Stimulated activated CD4-positive, alpha-beta T cell treated with anti-CD3 and anti-CD28 coated beads, Interleukin-4, amount 100 ng/mL, for 4 hours (primary cell): ENCODE measurements at places on chromosomes 13 and 19.

DNA sequence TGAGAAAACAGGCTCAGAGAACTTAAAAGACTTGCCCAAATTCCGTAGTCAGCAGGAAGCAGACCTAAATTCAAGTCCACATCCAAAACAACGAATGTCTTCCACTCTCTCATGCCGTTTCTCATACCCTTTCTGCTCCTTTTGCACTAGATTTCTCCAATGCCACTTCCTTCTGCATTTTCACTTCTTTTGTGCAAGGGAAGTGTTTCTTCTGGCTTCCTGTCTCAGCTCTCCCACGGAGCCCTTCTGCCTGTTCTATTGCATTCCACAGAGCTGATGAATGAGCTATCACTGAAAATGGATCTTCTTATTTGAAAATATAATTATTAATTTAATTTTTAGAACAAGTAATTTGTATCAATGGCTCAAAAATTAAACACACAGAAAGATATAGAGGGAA is 56.1 kb upstream of the STK24 start:
- no peak for DNase-seq

DNA sequence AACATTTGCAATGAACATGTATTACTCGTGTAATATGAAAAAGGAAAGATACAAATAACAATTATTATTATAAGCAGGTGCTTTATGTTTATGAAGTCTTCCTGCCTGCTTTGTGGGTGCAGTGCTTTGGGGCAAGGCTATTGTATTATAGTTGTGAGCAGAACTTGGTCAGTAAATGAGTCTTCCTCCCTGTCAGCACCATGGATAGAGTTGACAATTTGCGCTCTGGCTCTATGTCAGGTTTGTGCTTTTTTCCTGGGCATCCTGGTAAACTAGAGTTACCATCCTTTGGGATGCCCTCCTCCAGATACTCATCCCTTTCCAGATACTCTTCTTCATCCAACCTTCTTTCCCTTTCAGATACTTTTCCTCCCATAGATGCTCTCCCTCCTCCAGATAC is 19.6 kb downstream of the ERICH6B start:
- DNase-seq = no peak

- DNase-seq = no peak
These were observed 839 bp downstream of the ESD start for GRCh38 chr13:46796129-46796514.

- peak; percentile 11 for DNase-seq
These were observed 60.9 kb upstream of the MED4 start for GRCh38 chr13:48155848-48156247.

DNA sequence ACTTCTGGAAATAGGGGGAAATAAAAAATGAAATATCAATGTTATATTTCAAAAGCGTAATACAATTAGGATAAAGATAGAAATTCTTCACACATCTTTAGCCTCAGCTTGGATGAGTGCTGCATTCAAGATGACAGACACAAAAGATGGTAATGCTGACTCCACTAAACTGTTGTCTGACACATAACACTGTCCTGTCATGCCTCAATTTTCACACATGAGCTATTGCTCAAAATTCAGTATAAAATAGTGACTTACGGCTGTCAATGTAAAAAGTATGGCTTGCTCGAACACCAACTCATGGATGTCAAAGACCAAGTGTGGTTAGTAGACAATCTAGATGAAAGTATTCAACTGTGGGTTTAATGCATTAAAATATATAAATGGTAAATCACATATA is 94.5 kb downstream of the KLF12 start:
- DNase-seq = no peak

- no peak for DNase-seq
These were observed 49.1 kb upstream of the UBAC2 start for GRCh38 chr13:99151516-99151915.

DNA sequence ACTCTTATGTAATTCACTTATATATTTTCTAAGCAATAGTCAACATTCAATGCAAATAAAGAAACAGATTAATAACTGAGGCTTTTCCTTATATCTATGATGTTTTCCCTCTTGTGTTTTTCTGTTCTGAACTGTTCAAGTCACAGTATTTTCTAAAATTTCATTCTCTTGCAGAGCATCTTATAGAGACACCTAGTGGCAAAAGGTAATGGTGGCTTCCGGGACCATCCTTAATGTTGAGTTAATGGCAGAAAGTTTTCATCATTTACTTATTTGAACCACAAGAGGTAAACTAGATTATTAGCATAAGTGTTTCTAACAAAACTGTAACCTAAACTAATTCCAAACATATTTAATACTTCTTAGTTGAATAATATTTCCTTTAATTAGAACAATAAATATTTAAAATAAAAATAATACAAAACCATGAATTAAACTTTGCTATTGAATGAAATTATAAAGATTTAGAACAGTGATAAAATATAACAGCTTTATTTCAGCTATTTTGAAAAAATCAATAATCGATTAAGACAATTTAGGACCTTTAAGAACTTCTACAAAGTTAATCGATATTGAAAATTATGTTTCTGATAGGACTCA is 1.7 kb upstream of the SLITRK5 start:
- no peak for DNase-seq

DNA sequence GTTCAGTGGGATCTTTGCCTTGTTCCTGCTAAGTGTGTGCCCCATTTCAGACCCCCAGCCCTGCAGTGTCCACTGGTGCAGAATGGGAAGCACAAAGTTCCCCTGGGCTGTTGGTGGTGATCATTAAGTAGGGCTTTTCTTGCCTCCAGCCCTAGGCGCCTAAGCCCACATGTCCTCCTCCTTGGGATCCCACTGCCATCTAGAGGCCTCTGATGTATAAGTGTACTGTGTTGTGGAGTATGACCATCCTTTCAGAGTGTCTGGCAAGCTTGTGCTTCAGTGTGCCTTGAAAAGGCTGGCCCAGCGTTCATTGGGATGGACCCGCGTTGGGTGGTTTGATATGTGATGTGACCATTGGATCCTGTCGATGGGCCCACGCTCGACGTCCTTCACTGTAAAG is 71.2 kb downstream of the WASF3 start:
- DNase-seq = no peak

DNA sequence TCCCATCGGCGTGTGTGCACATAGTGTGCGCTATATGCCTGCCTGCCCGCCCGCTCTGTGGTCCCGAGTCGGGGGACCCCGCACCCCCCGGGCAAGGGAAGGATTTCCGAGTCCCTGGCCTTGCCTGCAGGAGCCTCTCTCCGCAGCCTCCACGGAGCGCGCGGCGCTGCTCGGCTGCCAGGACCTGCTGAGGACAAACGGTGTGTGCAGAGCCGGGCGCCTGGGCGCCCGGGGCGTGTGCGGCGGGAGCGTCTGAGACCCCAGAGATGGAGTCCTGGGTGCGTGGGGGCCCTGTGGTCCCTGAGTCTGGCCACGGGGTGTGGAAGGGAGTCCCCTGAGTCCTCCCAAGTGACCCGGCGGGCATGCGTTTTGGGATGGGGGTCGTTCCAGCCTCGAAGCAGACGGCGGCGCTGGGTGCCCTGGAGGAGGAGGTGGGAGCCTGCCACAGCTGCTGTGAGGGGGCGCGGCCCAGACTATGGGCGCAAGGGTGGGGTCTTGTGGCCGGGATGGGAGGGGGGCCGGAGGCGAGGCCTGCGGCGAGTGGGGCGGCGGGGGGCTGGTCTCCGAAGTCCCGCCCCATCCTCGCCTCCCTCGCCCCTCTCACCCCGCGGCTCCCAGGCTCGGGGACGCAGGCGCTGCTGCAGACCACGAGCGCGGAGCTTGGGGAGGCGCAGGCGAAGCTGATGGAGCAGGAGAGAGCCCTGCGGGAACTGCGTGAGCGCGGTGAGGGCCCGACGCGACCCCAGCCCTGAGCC is 25.3 kb downstream of the CLEC4M start:
- no peak for DNase-seq

DNA sequence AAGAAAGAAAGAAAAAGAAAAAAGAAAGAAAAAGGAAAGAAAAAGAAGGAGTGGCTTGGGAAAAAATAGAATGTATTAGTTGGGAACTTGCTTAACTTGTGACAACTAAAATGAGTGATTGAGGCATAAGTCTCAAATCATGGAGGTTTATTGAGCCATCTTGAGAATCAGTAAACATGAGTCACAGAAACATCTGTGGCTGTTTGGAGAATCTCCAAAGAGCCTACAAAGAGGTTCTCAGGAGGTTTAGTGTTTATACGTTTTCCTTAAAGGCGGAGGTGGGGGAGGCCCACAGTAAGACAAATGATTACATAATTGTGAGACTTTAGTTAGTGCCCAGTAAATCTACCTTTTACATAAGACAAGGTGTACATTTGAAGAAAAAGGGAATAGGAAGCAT is 38.6 kb downstream of the WDR87 start:
- DNase-seq = no peak

- no peak for DNase-seq
These were observed 723.9 kb upstream of the ARGLU1 start for GRCh38 chr13:107291875-107292274.

- no peak for DNase-seq
These were observed 289.9 kb downstream of the DIAPH3 start for GRCh38 chr13:59873856-59874255.

- no peak for DNase-seq
These were observed 19.7 kb upstream of the FARP1 start for GRCh38 chr13:98123176-98123575.

DNA sequence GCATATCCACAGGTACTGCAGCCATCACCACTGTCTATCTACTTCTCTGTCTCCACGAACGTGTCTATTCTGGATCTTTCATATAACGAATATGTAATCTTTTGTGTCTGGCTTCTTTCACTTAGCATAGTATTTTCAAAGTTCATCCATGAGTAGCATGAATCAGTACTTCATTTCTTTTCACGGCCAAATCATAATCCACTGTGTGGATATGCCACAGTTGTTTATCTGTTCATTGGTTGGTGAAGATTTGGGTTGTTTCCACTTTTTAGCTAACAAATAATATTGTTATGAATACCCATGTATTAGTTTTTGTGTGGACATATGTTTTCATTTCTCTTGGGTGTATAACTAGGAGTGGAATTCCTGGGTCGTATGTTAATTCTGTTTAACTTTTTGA is 14.4 kb downstream of the RGCC start:
- no peak for DNase-seq

DNA sequence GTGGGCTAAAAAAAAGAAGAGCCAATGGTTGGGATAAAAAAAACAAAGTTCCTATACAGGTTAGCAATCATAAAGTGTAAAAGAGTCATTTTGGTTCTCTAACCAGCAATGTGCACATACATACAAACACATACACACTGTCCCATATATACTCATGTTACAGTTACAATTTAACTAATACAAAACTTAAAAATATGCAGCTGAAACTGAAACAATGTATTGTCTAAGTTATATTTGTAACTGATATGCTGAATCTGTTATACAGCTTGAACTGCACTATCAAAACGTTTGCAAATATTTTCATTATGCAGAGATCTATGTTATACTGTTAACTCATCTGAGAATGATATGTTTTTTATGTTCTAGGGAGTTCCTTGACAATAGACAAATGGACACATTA is 173.7 kb downstream of the KLF12 start:
- DNase-seq = no peak

GRCh38 chr19:46639358-46640182 is 3.6 kb upstream of the GNG8 start:
- DNase-seq = no peak

- DNase-seq = no peak
These were observed 33.3 kb downstream of the SUGP2 start for GRCh38 chr19:18999896-19000620.

- peak; percentile 54 for DNase-seq
These were observed 170.0 kb downstream of the KDM4B start for GRCh38 chr19:5138606-5139582.

DNA sequence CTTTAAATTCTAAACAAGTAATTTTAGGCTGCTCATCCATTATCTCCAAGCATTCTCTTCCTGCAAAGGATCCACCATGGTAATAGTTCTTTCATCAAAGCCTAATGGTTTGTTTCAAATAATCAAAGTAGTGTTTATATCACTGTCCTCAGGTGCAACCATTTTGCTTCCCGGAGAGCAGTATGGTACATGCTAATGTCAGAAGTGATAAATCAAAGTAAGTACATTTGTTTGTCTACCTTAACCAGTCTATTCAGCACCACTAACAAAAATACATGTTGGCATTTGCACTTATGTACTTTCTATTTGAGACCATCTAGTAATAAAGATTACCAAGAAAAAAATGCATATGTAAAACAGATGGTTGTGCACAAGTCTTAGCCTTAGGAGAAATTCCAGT is 37.5 kb downstream of the DACH1 start:
- no peak for DNase-seq

DNA sequence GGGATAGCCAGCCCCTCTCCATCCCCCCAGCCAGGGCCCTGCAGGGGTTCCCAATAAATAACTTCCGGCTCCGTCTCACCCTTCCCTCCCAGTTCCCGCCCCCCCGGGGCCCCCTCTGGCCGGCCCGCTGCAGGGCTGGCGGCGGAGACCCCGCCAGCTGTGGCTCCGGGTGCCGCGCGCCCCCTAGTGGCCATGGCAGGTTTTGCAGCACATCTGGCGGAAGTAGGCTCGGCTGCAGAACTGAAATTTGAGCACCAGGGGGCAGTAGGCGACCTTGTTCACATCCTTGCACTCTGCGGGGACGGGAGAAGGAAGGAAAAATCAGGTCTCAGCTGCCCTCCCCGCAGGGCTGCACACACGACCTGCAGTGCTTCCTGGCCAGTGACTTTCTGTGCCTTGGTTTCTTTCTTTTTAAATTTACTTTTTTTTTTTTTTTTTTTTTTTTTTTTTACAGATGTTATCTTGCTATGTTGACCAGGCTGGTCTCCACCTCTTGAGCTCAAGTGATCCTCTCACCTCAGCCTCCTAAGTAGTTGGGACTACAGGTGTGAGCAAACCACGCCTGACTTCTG is 3.6 kb upstream of the MYO1F start:
- DNase-seq = peak; percentile 80

DNA sequence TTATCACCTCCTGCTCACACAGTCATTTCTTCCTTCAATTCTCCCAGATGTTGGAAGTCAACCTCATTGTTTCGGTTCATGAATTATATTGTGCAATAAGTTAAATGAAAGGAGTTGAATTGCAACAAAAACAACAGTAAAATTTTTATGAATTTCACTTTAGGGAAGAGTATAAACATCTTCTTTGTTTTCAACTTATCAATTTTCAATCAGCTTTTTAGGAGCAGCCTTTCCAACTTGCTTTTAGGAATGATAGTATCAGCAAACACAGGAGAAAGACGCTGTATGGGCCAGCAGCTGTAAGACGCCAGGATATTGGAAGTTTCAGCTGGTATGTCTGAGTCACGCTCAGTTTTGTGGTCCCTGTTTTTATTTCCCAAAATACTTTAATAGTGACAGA is 132.5 kb upstream of the ARGLU1 start:
- DNase-seq = no peak

- no peak for DNase-seq
These were observed 769.0 kb upstream of the SLITRK1 start for GRCh38 chr13:84651288-84651687.

DNA sequence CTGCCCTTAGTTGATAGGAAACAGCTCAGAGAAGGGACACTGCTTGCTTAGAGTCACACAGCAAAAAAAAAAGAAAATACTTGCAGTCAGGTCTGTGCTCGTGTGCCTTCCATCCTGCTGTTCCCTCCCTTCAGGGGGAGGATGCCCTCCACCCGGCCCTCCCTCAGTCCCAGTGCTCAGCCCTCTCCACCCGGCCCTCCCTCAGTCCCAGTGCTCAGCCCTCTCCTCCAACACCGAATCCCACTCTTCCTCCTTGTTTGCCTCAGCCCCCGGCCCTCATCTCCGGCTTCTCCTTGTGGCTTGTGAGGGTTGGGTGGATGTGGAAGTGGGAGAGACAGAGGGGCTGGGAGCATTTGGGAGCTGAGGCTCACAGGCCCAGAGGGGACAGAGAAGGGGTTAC is 5.8 kb downstream of the TFPT start:
- no peak for DNase-seq
